ENCODE measurements at places on chromosomes 1 and 21.

GRCh38 chr1:204131978-204132377 is 19.9 kb downstream of the ETNK2 start:
- no peak for DNase-seq

GRCh38 chr1:179055937-179056336 is 25.9 kb upstream of the TOR3A start:
- DNase-seq, result no peak

- DNase-seq, result no peak
Measured at GRCh38 chr21:38384675-38385426, 113.4 kb downstream of the ERG start.

DNA sequence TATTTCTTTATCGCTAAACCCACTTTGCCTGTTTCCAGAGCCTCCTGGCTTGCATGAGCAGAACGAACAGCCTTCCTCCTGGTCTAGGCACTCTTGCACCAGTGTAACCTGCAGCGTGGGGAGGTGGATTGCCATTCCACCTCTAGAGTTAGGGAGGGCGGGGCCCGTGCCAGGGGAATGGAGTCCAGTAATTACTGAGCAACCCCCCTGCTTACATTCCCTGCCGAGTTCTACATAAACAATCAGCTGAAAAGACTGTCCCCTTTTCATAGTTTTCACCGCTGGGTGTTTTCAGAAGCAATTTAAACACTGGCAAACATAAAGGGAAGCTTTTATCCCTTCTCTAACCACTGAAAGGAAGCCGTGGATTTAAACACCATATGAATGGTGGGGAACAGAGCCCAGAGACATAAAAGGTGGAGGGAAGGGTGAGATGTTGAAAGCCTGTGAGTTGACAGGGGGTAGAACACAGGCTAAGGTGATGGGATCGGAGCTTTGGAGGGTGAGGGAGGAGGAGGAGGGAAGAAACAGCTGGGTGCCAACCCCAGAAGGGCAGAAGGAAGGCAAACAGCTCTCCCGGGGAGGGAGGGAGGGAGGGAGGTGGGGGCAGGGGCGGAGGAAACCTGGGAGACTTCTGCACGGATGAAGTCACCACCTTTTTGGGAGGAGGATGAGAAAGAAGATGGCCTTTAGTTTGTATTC is 68.0 kb upstream of the WDR26 start:
- DNase-seq, result no peak

DNA sequence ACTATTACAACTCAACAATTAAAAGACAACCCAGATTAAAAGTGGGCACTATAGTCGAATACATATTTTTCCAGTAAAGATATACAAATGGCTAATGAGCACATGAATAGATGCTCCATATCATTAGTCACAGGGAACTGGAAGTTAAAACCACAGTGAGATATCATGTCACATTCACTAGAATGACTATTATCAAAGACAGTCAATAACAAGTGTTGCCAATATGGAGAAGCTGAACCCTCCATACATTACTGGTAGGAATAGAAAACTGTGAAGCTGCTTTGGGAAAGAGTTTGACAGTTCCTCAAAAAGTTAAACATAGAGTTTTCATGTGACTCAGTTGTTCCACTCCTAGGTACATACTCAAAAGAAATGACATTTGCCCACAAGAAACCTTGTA is 30.6 kb upstream of the MRPS6 start:
- DNase-seq, result no peak

- DNase-seq, result no peak
Measured at GRCh38 chr1:77100875-77101274, 118.4 kb downstream of the PIGK start.

GRCh38 chr21:38322311-38322950 is 65.6 kb downstream of the KCNJ15 start:
- DNase-seq, result no peak

- DNase-seq, result no peak
Measured at GRCh38 chr1:65939191-65939590, 146.5 kb downstream of the PDE4B start.

GRCh38 chr1:220420726-220421125 is 107.2 kb upstream of the MARK1 start:
- DNase-seq, result no peak

GRCh38 chr1:160646711-160647328 is at the start of gene SLAMF1:
SLAMF1 (minus strand) TSS chr1:160647044; CDS start chr1:160646945, 99 bp downstream.
- no peak for DNase-seq

DNA sequence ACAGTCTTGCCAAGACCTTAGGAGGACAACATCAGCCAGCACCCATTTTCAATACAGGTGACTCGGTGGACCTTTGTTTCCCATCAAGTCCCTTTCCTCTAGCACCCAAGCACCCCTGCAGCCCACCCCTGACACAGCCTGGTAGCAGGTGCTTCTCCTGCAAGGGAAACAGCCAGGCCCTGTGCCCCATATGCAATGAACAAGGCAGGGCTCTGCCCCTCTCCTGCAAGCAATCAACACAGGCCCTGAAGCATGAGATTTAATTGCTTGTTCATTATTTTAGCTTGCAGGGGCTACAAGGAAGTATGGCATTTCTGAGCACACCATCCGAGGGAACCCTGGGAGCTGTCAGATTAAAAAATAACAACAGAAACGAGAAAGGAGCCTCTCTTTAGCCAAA is 35.4 kb downstream of the TCP10L start:
- no peak for DNase-seq

GRCh38 chr1:182295697-182296096 is 95.9 kb downstream of the GLUL start:
- no peak for DNase-seq

- no peak for DNase-seq
Measured at GRCh38 chr1:224859651-224860050, 69.8 kb upstream of the DNAH14 start.

GRCh38 chr1:77322061-77322900 is 40.5 kb downstream of the AK5 start:
- DNase-seq, result no peak

DNA sequence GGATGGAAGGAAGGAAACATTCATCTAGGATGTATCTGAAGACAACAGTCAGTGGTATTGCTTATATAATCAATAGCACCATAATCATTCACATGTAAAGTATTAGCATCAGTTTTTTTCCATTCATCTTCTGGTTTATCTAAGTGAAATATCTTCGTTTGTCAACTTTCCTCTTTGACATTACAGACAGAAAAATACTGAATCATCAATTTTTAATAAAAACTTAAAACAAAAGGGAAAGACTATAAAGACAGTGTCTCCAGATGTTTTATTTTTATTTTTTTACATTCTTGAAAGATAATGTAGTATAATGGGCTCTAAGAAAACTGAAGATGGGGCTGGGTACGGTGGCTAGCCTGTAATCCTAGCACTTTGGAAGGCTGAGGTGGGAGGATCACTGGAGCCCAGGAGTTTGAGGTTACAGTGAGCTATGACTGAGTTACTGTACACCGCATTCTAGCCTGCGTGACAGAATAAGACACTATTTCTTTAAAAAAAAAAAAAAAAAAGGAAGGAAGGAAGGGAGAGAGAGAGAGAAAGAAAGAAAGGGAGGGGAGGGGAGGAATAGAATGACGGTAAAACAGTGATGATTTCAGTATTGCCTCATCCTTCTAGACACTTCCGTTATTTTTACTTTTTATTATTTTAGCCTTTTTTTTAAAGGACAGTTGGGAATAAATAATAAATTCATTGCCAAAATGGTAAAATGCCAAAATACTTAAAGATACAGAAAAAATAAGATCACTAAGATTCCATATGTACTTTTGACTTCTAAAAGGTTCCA is 89.5 kb downstream of the NRIP1 start:
- no peak for DNase-seq

GRCh38 chr1:17195731-17196130 is 9.2 kb upstream of the PADI1 start:
- DNase-seq, result no peak

- no peak for DNase-seq
Measured at GRCh38 chr1:208775841-208776240, 531.7 kb upstream of the PLXNA2 start.

Measured in activated CD8-positive, alpha-beta memory T cell treated with anti-CD3 and anti-CD28 coated beads, Interleukin-2, amount 50 U/mL, for 4 hours (primary cell).